ENCODE measurements at places on chromosomes 13 and 19. TPM values are rescaled to one million over a fixed set of nuclear protein-coding genes. Genes with fewer than 3 reads are reported as not detected.

Gene CGB1
- total RNA-seq: not detected

GRCh38 chr19:44278181-44278690 lies 18.6 kb downstream of the ZNF233 start:
- no peak for ATAC-seq

DNA sequence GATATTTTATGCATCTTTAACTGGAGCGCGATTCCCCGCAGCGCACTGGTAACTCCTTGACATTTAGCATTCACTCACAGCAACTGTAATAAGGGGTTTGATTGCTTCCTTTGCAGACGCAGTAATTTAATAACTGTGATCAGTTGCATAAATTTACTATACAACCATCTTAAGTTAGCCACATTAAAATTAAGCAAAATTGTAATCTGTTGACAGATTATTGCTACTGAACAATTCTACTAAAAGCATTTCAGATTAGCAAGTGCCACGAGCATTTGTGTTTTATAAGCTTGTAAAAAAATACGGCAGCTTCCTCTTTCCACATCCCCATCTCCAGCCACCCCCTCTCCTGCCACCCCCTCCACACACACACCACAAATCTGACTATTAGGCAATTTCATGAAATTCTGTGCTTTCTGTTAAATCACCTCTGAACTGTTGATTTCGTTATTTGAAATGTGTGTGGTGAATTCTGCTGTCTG lies 44.4 kb downstream of the TSHZ3 start:
- ATAC-seq: no peak

Gene SCEL
- 251 TPM for total RNA-seq

- ATAC-seq: no peak
These were observed 6.4 kb downstream of the EPN1 start for GRCh38 chr19:55681131-55682092.

Gene MEIOSIN
- total RNA-seq: not detected

Gene SMIM24
- total RNA-seq: not detected

DNA sequence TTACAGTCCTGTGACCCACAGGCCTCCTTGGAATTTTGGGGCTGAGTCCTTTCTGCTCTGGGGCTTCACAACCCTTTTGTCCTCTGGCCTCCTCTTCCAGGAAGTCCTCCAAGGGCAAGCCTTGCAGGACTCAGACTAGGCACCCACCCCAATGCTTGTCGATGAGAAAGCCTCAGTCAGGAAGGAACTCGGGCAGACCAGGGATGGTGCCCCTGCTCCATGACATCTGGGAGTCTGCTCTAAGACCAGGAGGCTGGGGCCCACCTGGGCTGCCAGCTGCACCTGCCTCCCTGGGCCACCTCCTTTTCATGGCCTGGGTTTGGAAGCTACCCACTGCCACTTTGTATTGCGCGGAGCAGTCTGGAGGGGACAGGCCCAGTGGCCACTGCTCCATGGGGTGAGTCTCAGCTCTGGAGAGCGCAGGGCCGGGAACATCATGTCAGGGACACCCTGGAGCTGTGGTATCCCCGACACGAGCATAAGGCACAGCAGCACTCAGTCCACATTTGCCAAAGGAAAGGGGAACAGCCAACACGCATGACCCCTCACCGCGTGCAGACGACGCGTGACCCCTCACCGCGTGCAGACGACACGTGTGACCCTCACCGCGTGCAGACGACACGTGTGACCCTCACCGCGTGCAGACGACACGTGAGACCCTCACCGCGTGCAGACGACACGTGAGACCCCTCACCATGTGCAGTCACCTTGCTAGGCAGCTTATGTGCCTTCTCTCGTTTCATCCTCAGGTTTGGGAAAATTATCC lies 10.8 kb downstream of the C2CD4C start:
- no peak for ATAC-seq

GRCh38 chr13:32609428-32609827 lies 23.2 kb downstream of the PDS5B start:
- ATAC-seq: no peak

GRCh38 chr19:39481229-39481545 lies 549 bp downstream of the TIMM50 start:
- peak; percentile 9 for ATAC-seq

Gene RNF225
- 14.7 TPM for total RNA-seq

Gene TEKTIP1
- total RNA-seq: 0.84 TPM

DNA sequence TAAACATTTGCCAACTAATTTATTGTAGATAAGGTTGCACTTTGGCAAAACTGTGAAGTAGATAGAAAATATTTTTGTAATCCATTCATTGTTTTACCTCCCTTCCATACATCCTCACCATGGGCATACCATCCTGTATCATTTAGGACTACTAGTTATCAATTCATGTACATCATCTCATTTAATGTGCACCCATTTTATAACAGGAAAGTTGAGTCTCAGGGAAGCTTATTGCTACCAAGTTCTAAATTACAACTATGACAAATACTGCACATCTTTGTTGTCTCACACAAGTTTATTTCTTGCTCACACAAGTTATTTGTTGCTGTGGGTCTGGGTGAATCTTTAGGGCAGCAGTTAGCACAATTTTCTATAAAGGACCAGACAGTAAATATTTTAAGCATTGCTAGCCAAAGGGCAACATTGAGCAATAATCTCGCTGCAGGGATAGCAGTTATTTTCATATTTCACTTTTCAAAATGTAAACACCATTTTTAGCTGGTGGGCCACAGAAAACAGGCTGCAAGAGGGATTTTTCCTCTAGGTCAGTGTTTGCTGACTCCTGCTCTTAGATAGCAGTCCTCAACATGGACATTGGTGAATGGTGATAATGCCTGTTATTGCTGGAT lies 276.5 kb downstream of the GPC6 start:
- ATAC-seq: no peak

- ATAC-seq: no peak
These were observed 57.2 kb downstream of the NHLRC3 start for GRCh38 chr13:39095500-39095899.

- peak; percentile 22 for ATAC-seq
These were observed 750 bp downstream of the RAB20 start for GRCh38 chr13:110560601-110561343.

Gene OLFM2
- total RNA-seq: 5.1 TPM

GRCh38 chr13:107370015-107370785 lies 802.3 kb upstream of the ARGLU1 start:
- no peak for ATAC-seq

DNA sequence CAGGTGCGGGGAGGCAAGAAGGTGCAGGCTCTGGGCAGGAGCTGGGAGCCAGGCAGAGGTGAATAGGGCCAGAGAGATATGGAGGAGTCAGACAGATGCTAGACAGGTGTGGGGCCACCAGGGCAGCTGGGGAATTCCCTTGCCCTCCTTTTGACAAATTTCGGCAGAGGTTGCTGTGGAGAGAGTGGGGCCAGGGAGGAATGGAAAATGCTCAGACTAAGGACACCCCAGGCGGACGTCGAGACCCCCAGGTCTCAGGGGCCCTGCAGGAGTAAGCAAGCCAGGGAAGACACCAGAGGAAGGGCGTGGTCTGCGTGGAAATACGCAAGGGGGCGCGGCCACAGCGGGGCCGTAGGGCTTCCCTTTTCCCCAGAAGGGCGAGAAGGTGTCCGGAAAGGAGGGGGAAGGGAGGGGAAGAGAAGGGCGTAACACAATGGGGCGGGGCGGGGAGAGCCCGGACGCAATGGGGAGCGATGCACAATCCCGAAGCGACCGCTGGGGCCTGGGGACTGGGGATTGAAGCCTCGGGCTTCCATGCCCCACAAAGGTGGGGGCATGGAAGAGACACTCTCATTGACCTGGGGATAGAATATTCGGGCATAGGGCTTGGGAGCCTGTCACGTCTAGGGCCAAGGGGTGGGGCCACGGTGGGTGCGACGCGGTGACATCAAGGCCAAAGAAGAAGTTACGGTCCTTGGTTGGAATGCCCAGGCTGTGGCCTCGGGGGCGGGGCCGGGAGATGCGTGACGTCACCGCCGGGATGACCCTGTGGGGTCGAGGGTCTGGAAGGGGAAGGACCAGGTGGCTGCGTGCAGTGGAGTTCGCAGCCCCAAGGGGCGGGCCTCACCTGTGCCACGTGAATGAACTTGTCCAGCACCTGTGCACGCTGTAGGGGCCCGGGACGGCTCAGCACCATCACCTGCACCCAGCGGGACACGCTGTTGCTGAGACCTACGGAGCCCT lies 8.2 kb downstream of the RASGRP4 start:
- peak; percentile 64 for ATAC-seq

- ATAC-seq: no peak
These were observed 71.1 kb upstream of the KLF12 start for GRCh38 chr13:74205313-74205690.

Gene TBCB
- total RNA-seq: 81.5 TPM

- peak; percentile 55 for ATAC-seq
These were observed 5.3 kb downstream of the SBNO2 start for GRCh38 chr19:1168572-1169410.

Gene KEAP1
- total RNA-seq: 60.6 TPM

GRCh38 chr13:97018029-97018819 lies 23.9 kb upstream of the OXGR1 start:
- ATAC-seq: peak; percentile 49

GRCh38 chr13:51158365-51158764 lies 47.3 kb upstream of the C13orf42 start:
- no peak for ATAC-seq

GRCh38 chr19:49861541-49862378 lies 5.6 kb downstream of the PNKP start:
- no peak for ATAC-seq

- ATAC-seq: peak; percentile 44
These were observed 1.1 kb downstream of the SYT5 start for GRCh38 chr19:55178781-55179599.

Gene SRRM5
- 0.12 TPM for total RNA-seq

- no peak for ATAC-seq
These were observed 8.4 kb upstream of the UPF3A start for GRCh38 chr13:114272977-114273376.

- no peak for ATAC-seq
These were observed 12.8 kb downstream of the MIR17HG start for GRCh38 chr13:91360246-91360751.

- no peak for ATAC-seq
These were observed 894.9 kb upstream of the PCDH9 start for GRCh38 chr13:68125087-68125480.

Gene MEIS3
- 0.64 TPM for total RNA-seq

GRCh38 chr19:14772995-14773394 lies 5.4 kb downstream of the ADGRE2 start:
- ATAC-seq: no peak

DNA sequence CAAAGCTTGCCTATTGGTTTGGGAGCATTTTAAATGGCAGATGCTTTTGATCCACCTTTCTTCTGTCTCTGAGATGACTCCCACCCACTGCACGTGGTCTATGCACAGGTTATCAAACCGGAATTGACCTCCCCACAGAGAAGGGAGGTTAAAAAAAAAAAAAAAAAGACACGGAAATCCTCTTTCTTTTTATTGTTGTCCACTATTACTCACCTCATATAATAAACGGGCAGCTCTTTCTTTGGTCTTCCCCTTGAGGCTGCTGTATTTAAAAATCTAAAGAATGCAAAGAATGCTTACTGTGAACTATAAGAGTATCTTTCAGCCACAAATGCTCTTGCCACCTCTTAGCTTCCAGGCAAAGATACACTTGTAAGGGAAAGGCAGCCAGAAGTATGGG lies 329.7 kb downstream of the NDFIP2 start:
- no peak for ATAC-seq

Gene GIPR
- total RNA-seq: 0.16 TPM

DNA sequence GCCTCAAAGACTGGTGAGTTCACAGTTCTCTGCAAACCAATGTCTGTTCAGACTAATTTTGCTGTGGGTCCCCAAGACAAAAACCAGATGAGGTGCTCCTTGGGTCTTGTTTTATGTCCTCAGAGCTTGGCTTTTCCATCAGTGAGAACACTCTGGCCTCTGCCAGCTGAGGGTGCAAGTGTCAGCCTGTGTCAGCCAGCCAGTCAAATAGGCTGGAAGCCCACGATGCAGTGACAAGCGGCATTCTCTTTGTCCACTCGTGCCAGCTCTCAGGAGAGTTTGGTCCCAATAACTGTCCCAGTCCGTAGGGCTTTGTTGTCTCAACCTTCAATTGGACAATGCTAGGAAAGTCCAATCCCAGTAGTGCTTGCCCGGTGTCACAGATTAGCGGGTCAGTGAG lies 9.4 kb upstream of the AKT2 start:
- ATAC-seq: no peak

- no peak for ATAC-seq
These were observed 121.0 kb downstream of the COG6 start for GRCh38 chr13:39776439-39776838.

- ATAC-seq: no peak
These were observed 122.2 kb downstream of the PCDH9 start for GRCh38 chr13:67107979-67108378.

Gene SHISA7
- total RNA-seq: not detected

- no peak for ATAC-seq
These were observed 28.1 kb downstream of the BRD4 start for GRCh38 chr19:15304140-15304705.

DNA sequence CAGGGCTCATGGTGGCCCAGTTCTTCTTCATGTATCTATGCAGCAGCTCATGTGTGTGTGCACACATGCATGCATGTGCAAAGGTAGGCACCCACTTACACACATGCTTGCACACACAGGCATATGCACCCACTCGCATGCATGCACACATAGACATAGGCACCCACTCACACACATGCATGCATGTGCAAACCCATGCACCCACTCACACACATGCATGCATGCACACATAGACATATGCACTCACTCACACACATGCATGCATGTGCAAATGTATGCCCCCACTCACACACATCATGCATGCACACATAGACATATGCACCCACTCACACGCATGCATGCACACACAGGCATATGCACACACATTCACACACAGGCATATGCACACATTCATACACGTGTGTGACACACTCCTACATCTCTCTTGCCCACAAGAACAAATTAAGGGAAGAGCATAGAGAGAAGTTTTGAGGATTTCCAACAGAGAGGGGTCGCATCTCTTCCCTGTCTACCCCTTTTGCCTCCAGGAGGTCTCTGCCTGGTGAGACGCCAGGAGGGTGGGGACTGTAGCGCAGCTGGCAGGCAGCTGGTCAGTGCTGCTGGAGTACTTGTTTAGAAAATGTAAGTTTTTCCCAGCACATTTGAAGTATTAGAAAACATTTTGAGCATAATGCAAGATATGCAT lies 63.9 kb upstream of the ARHGEF7 start:
- no peak for ATAC-seq
